ENCODE measurements at places on chromosomes 3 and 15. TPM values are rescaled to one million over a fixed set of nuclear protein-coding genes. Genes with fewer than 3 reads are reported as not detected.

DNA sequence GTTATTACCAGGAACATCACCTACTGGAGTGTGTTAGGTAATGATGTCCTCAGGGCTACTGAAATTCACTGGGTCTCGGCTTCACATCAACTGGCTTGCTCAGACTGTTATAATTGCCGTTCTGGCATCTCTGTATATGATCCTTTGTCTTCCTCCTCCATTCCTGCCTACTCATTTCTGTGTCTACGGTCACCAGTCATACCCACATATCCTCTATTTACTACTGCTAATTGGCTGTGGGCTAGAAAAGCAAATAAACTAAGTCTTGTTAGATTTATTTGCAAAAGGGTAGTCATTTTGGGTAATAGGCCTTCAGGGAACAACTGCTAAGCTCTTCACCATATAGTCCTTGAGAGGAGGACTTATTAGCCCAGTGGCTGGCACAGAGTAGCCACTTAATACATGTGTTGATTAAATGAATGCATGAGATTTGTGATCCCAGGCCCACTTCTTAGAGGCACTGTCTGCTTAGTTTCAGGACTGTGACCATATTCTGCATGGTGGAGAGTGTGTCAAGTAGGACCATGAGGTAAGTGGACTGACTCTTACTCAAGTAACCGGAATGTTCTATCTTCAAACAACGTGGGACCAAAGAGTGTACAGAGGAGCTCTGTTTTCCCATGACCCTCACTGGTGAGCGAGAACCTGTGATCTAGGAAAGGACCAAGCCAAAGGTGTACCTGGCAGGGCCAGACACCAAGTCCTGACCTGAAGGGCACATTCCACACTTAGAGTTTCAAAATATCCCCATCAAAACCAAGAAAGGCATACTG is 13.2 kb downstream of the ZDHHC3 start:
- no peak for DNase-seq

DNA sequence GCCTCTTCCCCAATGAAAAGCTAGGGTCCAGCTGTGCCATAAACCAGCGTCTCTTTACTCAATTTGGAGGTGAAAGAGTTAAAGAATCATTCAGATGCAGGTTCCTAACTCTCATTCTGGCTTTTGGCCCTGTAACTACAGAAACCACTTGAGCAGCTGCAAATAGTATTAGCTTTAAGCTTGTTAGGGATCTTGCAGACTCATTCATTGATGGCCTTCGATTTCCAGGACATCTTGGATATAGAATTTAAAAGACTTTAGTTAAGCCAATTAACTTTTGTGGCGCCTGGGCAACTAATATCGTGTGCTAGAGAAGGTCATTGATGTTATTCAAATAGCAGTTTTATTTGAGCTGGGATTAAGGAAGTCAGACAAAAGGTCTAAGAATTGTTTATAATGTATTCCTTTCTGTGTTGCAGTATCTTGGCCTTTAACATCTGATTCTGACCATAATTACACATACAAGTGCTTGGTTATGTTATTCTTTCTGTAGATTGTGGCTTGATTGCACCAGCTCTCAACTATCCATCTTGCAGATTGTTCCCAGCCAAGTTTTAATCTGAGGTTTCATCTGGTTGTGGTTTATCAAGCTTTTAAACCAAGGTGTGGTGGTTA is 185.3 kb downstream of the CACNA2D3 start:
- DNase-seq = no peak

NDN gene
- 90.0 TPM for polyA plus RNA-seq

PPP2R3A gene
- polyA plus RNA-seq = 18.0 TPM

C3orf20 gene
- 0.17 TPM for polyA plus RNA-seq

Data from left lung (tissue), 14 donors.